ENCODE measurements at places on chromosomes 13 and 19.

- DNase-seq: peak; percentile 63
These were observed at the start of gene PPP1R13L for GRCh38 chr19:45404557-45405434. Gene PPP1R13L, minus strand, starts transcription at chr19:45405069. Its CDS starts 6,751 bp downstream, at chr19:45398318.

DNA sequence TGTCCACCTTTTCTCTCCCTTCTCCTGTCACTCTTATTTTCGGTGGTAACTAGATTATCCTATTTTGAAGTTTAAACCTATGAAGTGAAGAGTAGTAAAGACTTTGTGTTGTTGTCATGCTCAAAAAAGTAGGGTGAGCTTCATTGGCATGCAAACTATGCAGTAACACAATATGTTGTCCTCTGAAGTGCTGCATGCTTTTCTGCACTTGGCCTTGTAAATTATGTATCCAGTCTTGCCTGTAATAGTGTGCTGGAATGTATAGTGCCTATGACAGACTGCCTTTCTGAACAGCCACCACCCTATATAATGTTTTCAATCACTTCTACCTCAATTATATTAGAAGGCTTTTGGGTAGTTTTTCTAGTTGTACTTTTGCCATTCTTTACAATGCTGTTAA, 1198.2 kb upstream of the PCDH20 start:
- DNase-seq: no peak

- DNase-seq: no peak
These were observed 7.4 kb upstream of the JUNB start for GRCh38 chr19:12783849-12784393.

DNA sequence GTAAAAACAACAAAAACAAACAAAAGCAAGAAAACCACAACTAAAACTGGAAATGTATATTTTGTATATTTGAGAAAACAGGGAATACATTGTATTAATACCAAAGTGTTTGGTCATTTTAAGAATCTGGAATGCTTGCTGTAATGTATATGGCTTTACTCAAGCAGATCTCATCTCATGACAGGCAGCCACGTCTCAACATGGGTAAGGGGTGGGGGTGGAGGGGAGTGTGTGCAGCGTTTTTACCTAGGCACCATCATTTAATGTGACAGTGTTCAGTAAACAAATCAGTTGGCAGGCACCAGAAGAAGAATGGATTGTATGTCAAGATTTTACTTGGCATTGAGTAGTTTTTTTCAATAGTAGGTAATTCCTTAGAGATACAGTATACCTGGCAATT, 17.1 kb downstream of the KLF5 start:
- no peak for DNase-seq

GRCh38 chr13:79522583-79522982, 41.6 kb downstream of the NDFIP2 start:
- peak; percentile 41 for DNase-seq

DNA sequence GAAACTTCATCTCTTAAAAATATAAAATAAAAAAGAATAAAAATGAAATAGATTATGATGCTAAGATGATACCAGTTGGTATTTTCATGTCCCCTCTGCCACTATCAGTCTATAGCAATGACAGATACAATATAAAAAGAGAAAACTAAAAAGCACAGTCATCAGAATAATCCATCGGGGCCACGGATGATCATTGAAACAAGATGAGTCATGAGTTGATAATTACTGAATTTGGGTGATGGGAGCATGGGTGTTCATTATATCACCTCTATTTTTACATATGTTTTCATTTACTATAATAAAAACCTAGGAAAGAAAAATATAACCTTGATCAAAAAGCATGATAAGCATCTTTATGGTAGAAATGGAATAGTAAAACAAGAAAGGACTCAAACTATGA, 41.1 kb downstream of the PIBF1 start:
- DNase-seq: no peak

- DNase-seq: peak; percentile 15
These were observed 793.4 kb downstream of the LIG4 start for GRCh38 chr13:107421951-107422350.

DNA sequence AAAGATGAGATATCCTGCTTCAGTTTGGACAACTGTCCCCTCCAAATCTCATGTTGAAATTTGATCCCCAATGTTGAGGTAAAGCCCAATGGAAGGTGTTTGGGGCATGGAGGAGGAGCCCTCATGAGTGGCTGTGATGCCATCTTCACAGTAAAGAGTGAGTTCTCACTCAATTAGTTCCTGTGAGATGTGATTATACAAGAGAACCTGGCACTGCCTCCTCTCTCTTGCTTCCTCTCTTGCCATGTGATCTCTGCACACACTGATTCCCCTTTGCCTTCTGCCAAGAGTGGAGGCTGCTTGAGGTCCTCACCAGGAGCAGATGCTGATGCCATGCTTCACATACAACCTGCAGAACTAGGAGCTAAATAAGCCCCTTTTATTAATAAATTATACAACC, 86.9 kb downstream of the HSPH1 start:
- no peak for DNase-seq

DNA sequence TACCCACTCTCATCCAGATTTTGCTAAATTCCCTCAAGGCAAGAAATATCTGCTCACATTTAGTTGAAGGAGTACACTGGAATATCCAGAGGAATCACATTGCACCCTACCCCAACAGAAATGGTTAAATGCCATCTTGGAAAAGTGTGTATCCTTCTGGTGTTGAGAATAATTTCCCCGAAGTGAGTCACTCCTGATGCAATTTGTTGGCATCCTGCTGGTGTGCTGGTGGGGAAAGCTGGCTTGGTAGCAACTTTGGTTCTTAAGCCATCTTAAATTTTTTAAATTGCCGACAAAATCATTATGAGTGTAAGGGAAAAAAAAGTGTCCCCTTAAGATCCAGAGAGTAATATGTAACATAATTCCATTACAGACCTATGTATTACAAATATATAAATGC, 337.3 kb upstream of the DACH1 start:
- peak; percentile 5 for DNase-seq

DNA sequence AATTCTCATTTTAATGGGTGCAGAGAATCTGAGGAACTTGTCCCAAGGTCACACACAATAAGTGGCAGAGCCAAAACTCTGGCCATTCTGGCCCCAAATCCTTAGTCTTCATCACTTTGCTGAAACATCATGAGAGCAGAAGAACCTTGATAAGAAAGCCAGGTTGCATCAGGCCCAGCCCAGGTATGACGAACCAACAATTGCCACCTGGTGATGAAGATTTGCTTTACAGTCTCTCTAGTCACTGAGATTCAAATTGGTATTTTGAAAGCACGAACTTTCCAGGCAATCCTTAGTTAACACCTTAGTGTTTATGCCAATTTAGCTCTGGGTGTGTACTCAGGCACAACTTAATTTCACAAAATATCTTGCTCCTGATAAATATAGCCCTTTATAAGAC, 502.7 kb upstream of the HTR2A start:
- no peak for DNase-seq

DNA sequence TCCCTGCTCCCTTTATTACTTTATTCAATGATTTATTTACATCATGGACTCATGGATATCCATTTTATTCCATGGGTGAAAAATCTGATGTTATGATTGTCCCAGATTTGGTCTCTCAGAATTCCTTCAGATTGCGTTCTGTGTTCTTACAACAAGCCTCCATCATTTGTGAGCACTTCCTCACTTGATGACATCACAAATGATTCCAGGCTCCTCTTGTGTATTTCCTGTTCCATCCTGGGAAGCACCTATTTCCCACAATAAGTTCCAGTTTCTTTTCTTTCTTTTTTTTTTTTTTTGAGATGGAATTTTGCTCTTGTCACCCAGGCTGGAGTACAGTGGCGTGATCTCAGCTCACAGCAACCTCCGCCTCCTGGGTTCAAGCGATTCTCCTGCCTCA, 6.7 kb downstream of the ACP7 start:
- no peak for DNase-seq

DNA sequence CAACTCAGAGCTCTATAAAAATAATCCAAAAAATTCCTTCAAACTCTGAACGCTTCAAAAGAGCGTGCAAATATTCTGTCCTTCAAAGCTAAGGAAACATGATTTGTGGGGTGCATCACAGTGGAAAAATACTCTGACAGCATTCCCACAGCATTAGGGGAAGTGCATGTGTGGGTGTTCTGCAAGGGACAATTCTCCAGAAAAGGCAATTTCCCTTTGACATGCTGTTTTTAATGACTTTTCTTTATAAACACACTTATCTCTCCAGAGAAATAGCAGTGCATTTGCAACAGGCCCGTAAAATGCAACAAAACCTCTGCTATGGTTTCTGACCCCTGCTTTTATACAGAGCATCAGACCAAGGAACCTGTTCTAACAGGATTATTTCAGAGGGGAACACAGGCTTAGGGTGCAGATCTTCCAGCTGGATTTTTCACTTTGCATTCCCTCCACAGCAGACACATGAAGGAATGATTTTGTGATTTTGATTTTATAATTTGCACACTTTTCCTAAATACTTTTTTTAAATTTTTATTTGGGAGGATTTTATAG, 42.6 kb downstream of the KL start:
- no peak for DNase-seq

GRCh38 chr13:71813187-71813586, 53.8 kb downstream of the DACH1 start:
- no peak for DNase-seq
